Fibroblast of skin of abdomen (primary cell): ENCODE measurements at places on chromosomes 7 and 10.

DNA sequence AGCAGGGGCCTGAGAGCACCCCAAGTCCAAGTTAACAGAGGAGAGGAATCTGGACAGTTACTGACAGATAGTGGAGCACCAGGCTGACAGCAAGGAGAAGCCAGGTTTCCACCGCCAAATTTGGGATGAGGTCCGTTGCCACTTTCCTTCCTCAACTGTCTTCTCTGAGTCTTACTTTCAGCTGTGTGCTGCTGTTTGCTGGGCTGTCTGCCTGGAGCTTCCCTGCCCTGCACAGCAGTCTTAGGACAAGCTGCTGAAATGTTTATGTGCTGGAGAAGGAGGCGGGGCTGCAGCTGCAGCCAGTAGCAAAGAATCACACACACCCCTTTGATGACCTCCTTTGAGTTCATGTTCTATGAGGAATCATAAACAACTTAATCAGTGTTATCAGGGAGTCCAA is 17.4 kb upstream of the CYP3A7 start:
- no peak for DNase-seq

GRCh38 chr10:7944215-7944480 is 110.3 kb upstream of the GATA3 start:
- no peak for DNase-seq

DNA sequence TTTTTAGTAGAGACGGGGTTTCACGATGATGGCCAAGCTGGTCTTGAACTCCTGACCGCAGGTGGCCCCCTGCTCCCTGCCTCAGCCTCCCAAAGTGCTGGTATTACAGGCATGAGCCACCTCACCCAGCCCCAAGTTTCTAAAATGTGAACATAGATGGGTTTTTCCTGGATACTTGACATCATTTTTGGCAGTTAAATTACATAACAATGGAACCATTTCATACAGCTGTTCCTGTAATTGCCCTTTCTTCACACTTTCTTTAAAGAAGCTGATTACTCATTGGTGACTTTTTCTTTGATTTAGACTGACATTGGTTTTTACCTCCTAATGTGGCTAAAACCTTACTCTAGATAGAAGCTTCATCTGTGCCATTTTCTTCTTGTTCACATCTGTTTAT is 5.9 kb downstream of the ZKSCAN1 start:
- no peak for DNase-seq

DNA sequence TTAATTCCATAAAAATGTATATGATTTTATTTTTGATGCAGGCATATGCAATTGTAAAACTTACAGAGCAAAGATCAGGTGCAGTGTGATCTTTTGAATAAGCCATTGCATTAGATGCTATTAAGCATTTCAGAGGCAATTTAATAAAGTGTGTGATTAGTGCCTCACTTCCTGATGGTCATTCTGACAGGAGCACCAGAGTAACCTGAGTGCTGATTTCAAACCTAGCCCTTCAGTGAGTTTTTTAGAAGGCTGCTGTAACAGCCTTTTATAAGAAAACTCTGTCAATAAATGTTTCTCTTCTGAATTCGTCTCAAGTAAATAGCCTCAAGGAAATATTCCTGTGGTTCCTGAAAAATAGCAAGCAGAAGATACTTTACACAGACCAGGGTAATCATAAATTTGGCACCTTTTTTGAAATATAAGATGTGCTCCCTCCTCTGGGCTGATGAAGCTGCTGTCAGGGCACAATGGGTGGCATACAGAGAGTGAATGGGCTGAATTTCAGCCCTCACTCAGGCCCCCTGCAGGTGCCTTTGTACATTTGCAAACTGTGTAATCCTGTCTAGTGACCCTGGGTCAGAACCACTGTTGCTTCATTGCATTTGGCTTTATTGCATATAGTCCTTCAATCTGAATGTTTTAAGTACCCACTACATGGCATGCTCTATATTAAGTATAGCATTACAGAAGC is 193.7 kb upstream of the CSTF2T start:
- DNase-seq, result no peak

- no peak for DNase-seq
These were observed 94.0 kb downstream of the WDR11 start for GRCh38 chr10:120945182-120945581.

DNA sequence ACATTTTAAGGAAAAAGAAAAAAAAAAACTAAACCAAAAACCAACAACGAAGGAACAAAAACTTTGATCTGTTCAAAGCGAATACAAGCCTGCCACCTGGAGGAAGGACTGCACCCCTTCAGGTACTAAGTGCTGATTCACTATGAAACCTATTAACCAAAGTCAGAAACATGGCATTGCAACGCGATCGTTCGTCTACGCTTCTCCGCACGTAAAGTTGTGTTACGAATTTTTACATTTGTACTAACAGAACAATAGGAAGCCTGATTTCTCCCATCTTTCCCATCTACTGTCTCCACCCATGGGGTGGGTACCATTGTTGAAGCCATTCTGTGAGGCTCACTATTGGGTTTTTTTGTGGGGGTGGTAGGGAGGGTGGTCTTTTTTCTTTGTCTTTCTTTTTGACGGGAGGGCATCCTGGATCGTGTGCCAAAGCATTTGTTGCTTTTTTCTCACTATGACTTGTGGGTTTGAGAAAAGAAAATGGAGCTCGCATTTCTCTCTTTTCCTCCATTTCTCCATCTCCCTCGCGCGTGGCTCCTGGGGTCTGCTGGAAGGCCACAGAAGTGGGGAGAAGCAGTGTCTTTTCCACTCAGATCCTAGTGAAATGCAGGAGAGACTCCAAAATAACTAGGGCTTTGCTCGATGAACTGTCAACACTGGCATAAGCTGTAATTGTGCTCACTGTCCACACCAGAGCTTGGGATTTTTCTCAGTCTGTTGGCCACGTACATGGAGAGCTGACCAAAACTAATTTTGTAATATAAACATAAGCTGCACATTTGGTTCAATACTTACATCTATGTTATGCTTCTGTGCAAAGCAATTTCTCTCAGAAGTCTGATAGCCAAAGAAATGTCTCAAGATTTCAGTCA is 100.9 kb upstream of the YAE1 start:
- DNase-seq, result peak; percentile 73

GRCh38 chr10:59817773-59818172 is 64.5 kb upstream of the MRLN start:
- no peak for DNase-seq

GRCh38 chr10:95691281-95691680 is 2.4 kb downstream of the TCTN3 start:
- no peak for DNase-seq

DNA sequence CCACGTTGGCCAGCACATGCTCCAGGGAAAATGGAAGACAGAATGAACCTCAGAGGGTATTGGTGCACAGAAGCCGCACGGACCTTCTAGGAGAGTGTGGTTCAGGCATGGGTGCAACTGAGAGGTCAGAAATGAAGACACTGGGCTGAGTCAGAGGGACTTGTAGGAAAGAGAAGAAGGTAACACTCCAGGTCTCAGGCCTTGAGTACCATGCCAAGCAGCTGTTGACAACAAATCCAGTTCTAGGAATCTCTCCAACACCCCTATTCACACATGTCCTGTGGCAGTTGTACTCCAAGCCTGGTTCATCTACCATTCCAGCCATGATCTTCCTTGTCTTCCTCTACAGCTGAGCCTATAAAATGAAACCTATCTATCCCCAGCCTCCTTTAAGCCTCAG is 251.6 kb downstream of the USP6NL start:
- no peak for DNase-seq
